ENCODE measurements at places on chromosomes 16 and 17.

DNA sequence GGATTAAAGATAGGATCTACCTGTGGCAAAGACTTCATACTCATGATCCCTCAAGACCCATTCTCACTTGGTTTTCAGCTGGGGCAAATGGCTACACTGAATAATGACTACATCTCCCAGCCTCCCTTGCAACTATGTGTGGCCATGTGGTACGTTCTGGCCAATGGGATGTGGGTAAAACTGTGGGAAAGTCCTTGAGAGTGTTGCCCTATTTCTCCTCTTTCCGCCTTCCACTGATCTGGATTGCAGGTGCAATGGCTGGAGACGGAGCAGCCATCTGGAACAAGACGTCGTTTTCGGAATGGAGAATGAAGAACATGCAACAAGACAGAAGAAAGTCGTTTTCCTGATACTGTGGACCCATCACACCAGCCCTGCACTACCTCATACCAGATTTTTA lies 48.5 kb downstream of the HAPSTR1 start:
- peak; percentile 39 for DNase-seq

- no peak for DNase-seq
These were observed 19.7 kb downstream of the FBXO31 start for GRCh38 chr16:87363771-87364455.

DNA sequence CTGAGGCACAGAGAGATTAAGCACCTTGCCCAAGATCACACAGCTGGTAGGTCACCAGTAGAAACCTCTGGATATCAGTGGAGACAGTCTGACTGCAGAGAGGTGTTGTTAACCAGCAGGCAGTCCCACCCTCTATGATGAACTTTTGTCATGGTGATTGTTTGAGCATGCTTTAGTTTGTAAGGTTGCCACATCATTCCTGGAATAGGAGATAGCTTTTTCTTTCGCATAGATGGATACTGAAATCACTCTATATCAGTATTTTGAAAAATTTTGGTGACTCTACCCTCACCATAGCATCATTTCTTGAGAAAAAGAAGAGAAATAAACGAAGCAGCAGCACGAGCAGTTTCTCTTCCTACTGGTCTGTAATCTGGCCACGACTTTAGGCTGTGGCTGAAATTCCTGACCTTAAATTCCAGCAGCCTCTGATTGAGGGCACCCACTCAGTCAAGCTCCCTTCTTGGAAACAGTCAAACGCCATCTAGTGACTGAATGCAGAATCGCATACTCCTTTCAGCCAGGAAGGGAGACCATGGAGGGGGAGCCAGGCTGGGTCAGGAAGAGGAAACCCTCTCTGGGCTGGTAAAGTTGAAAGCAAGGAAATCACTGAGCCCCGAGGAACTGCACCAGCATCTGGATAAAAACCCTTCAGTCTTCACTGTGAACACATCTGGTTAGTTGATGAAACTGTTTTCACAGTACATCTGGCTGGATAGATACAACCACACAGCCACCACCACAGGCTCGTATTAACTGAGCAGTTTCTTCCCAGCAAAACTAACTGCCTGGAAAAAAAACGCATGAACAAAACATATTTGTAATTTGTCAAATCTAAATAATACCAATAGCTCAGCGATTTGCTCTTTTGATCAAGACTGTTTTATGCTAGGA lies 108.5 kb upstream of the XYLT1 start:
- peak; percentile 82 for DNase-seq

- DNase-seq: no peak
These were observed 8.9 kb upstream of the CCL18 start for GRCh38 chr17:36055171-36055570.

GRCh38 chr16:88772871-88773811 lies 11.9 kb downstream of the PIEZO1 start:
- no peak for DNase-seq

DNA sequence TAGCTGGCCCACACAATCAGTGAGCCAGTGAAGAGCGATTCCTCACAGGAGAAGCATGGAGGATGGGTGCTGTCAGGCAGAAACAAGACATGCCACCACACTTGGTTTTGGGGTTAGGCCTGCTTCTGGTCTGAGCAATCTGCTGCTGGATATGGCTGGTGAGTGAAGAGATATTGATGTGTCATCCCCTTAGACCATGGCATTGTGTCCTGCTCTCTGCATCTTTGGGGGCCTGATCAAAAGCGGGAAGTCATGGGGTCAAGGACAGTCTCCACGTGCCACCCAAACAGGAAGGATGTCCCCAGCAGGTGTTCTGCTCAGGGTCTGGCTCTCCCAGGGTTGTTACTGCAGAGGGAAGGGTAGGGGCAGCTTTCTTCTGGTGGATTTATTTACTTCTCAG lies 140.7 kb downstream of the PRKCB start:
- DNase-seq: no peak

DNA sequence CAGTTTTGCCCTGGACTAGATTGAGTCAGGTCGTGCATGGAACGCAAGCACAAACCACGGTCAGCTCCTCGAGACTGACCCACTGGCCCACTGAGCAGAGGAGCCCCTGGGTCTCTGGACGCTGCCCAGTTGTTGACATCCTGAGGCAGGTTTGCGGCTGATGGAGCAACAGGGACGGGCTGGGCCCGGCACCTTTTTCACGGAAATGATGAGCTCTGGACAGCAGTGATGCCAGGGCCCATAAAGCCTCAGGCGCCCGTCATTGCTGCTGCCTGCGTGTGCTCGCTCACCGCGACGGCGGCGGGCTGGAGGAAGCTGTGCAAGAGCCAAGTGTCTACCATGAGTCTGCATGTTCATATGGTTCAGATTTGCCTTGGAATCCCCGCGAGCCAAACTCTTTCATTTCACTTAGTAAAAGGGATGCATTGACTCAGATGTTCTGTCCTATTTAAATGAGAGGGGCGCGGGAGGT lies 30.8 kb upstream of the CRISPLD2 start:
- no peak for DNase-seq

DNA sequence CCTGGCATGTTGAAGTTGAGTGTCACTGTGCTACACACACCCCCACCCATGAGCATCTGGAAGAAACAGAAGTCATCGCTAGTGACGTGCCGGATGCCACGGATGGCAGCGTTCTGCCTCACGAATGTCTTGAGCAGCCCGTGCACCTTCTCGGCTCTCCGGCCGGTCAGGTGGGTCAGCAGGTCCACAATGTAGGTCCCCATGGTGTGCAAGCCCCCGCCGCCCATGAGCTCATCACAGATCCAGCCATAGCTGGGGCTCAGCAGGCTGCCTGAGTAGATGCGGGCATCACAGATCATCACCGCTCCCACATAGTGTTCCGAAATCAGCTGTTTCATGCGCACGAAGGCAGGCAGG lies 8.9 kb downstream of the C16orf86 start:
- DNase-seq: no peak

- peak; percentile 21 for DNase-seq
These were observed 892 bp downstream of the ABCC1 start for GRCh38 chr16:15950161-15950854.

DNA sequence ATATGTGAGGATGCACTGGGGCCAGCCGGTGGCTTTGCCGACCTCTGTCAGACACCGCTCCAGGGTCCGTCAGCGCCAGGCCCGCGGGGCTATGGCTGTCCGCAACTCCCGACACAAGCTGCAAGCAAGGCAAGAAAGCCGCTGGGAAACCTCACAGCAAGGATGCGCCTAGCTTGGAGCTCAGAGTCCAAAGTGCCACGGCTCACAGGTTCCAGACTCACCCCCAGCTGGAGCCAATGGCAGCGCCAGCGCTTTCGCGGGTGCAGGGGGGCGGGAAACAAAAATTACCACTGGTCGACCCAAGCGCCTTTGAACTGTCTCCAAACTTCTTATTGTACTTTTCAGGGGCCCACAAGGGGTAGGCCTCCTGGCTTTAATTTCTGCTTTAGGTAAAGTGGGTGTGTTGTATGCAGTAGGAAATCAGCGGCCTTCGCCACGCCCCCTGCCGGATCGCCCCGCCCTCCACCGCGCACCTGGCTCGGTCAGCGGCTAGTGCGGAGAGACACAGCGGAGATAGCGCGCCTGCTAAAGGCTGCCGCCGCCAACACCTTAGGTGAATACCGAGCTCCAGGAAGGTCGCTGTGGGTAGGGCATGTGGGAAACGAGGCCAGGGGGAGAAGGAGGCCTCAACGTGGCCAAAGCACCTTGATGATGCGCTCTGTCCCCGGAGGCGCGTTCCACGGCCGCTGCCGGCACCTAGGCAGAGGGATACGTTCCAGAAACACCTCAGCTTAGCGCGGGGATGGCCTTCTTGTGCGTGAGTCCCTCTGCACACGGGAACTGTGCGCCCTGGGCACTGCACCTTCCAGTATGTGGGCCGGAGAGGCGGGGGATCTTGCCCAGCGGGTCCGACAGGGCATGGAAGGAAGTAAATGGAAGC lies 61.0 kb upstream of the RBL2 start:
- peak; percentile 93 for DNase-seq

GRCh38 chr16:70577256-70577698 lies 53.7 kb downstream of the SF3B3 start:
- DNase-seq: peak; percentile 27

DNA sequence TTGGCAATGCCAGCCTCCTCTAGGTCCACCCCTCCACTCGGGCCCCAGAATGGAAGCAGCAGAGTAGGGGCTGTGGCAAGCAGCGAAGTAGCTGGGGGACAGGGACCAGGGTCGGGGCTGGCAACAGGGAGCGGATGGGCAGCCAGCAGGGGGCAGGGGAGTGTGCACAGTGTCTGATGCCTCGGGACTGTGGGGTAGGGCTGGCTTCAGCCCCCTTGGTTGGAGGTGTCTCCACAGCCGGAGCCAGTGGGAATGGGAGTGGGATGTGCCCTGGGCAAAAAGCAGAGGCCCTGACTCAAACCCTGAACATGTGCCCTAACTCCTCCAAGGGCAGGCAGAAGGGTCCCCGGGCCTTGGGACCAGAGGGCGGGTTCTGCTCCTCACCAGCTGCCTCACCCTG lies 18.5 kb upstream of the ARHGAP27 start:
- no peak for DNase-seq

GRCh38 chr16:12573730-12574383 lies 229.8 kb downstream of the CPPED1 start:
- DNase-seq: peak; percentile 84

DNA sequence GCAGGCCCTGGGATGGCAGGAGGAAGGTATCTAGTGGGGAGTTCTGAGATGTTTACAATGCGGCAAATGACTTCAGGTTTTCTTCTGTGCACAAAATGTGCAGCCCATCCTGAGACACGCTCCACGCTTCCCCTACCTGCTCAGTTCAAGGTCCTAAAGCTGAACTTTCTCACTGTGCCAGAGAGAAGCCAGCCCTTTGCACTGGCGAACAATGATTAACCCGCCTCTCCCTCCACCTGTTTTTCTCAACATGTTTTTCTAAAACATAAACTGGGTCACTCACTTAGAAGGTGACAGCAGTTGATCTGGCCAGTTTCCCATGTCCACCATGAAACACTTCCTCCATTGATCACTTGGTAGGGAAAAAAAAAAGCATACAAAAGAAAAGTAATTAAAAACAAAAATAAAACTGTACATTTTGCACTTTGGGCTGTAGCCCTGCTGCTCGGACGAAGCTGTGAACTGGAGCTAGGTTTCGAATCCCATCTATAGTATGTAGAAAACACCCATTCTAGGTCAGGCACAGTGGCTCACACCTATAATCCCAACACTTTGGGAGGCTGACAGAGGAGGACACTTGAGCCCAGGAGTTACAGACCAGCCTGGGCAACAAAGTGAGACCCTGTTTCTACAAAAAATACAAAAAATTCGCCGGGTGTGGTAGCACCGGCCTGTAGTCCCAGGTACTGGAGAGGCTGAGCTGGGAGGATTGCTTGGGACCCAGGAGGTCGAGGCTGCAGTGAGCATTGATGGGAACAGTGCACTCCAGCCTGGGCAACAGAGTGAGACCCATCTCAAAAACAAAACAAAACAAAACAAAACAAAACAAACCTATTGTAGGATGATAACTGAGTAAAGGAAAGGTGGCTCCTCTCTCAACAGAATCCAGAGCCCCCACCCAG lies 6.1 kb upstream of the G6PC1 start:
- DNase-seq: peak; percentile 58

GRCh38 chr17:34840750-34841149 lies 120.5 kb downstream of the CCT6B start:
- DNase-seq: peak; percentile 36

GRCh38 chr17:82242977-82243647 lies 14.3 kb downstream of the SLC16A3 start:
- no peak for DNase-seq

DNA sequence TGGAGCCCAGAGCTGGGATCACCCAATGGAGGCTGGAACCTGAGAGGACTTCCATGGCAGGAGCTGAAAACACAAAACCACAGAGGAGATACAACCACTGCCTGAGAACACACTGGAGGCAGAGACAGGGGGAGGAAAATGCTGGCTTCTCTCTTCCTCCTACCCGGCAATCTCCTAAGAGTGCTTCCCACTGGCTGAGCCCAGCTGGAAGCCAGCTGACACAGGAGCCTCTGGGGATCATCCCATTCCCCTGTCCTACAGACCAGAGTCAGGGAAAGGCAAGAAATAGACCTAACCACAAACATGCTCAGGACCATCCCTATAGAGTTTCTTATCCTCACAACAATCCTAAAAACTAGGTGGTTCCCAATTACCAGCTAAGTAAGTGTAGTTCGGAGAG lies 112.4 kb upstream of the CDH5 start:
- no peak for DNase-seq

GRCh38 chr17:50797135-50797810 lies 30.0 kb upstream of the ANKRD40CL start:
- DNase-seq: no peak

DNA sequence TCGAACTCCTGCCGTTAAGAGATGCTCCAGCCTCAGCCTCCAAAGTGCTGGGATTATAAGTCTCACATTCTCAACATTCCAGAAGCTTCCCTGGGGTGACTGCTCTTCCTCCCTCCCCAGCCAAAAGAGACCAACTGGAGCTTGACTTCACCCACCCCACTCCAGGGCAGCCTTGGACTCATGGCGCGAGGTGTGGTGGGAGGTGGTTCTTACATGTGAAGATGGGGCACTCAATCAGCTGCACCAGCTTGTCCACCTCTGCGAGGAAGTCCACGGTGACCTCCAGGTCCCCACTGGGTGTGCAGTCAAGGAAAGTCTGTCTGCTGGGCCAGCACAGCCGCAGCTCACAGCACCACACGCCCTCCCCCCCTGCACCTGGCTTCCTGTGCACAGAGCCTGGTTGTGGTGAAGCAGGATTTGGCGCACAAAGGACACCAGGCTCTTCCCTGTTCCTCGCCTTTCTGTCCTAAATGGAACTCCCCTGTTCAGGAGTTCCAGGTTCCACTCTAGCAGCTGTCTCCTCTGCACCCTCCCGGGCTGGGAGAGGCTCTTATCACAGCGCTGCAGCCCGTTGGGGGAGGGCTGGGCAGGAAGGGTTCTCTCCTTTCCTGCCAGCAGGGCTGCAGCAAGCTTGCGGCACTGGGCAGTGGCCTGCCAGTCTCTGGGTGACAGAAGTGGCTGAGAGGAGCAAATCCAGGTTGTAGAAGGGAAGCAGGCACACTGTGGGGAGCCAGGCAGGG lies 9.6 kb upstream of the MTSS2 start:
- DNase-seq: peak; percentile 54

GRCh38 chr17:32915245-32915644 lies 12.7 kb upstream of the TMEM98 start:
- DNase-seq: no peak

GRCh38 chr16:31271621-31272190 lies 11.9 kb downstream of the ITGAM start:
- no peak for DNase-seq
